Activated T-helper 1 cell treated with anti-CD3 and anti-CD28 coated beads, Interleukin-12 subunit alpha, Interleukin-12 subunit beta, Interleukin-2, Interleukin-4 antibody, amounts not matched to agents 30 ng/mL and 10 ng/mL and 1 ng/mL, durations not matched to agents 14 hours and 24 hours and 36 hours (primary cell): ENCODE measurements at places on chromosomes 4 and X. TPM values are rescaled to one million over a fixed set of nuclear protein-coding genes. Genes with fewer than 3 reads are reported as not detected.
A peak's percentile ranks its signal among the peaks of the same experiment; 100 is the strongest.

The PCDH18 gene
- total RNA-seq: not detected in 2 replicates

The CXCL13 gene
- 6.8 and 7.9 TPM in 2 replicates for total RNA-seq

The PABPC1L2B gene
- not detected in 2 replicates for total RNA-seq

DNA sequence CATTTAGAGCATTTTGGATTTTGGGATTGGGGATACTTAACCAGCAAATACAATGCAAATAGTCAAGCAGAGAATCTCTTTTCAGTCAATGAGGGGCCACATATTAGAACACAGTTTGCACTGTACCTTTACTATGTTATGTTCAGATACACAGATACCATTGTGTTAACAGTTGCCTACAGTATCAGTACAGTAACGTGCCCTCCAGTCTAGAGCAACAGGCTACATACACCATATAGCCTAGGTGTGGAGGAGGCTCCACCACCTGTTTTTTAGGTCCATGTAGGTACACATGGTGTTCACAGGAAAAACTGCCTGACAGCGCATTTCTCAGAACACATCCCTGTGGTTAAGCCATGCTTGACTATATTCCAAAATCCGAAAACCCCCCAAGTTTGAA, 9.1 kb downstream of the GRPEL1 start:
- H3K36me3 ChIP-seq: peaks cover 45% of the 10 kb centered on the region
- no peaks in the 10 kb centered on the region for H3K27me3 ChIP-seq
- no peak overlapping the region for H3K27ac ChIP-seq
- peaks cover 9% of the 10 kb centered on the region for H3K4me1 ChIP-seq

- peaks cover 3% of the 10 kb centered on the region for H3K36me3 ChIP-seq
- H3K4me1 ChIP-seq: peaks cover 50% of the 10 kb centered on the region
- peak overlapping the region; percentile 94 for H3K27ac ChIP-seq
Measured at GRCh38 chrX:97398030-97398551, 514.4 kb downstream of the RPA4 start.
